Hepatocyte (in vitro differentiated cells): ENCODE measurements at places on chromosomes 11 and 22. TPM values are rescaled to one million over a fixed set of nuclear protein-coding genes. Genes with fewer than 3 reads are reported as not detected.

Gene WBP2NL
- not detected in 2 replicates for polyA plus RNA-seq

Gene IFITM1
- 159 and 201 TPM in 2 replicates for polyA plus RNA-seq

Gene NXPE1
- 0.61 TPM in 1 of 2 replicates, not detected in the other for polyA plus RNA-seq

Gene FAT3
- polyA plus RNA-seq: 1.8 and 2.9 TPM in 2 replicates

Gene CRYBA4
- not detected in 2 replicates for polyA plus RNA-seq

Gene SLC35F2
- 13.0 and 16.1 TPM in 2 replicates for polyA plus RNA-seq

Gene MYBPC3
- 0.51 and 0.75 TPM in 2 replicates for polyA plus RNA-seq

Gene POU2AF3
- 3.0 and 9.9 TPM in 2 replicates for polyA plus RNA-seq

Gene TREH
- polyA plus RNA-seq: 10.7 and 15.1 TPM in 2 replicates

Gene HBB
- polyA plus RNA-seq: not detected in 2 replicates

Gene AMPD3
- polyA plus RNA-seq: 1.8 and 3.6 TPM in 2 replicates

Gene LSP1
- 41.4 and 47.0 TPM in 2 replicates for polyA plus RNA-seq

Gene RCOR2
- polyA plus RNA-seq: 3.1 and 3.5 TPM in 2 replicates

Gene PPARA
- polyA plus RNA-seq: 12.3 and 13.7 TPM in 2 replicates

Gene SCGB1A1
- not detected in 2 replicates for polyA plus RNA-seq

Gene GUCY1A2
- polyA plus RNA-seq: 1.3 and 3.3 TPM in 2 replicates

Gene COPB1
- polyA plus RNA-seq: 87.5 and 98.2 TPM in 2 replicates

Gene OR4D5
- polyA plus RNA-seq: not detected in 2 replicates

Gene TEX12
- polyA plus RNA-seq: not detected in 2 replicates

Gene PRAME
- not detected in 2 replicates for polyA plus RNA-seq

Gene TMEM126A
- 44.8 and 58.0 TPM in 2 replicates for polyA plus RNA-seq
